ENCODE measurements at places on chromosomes 11 and 22.

DNA sequence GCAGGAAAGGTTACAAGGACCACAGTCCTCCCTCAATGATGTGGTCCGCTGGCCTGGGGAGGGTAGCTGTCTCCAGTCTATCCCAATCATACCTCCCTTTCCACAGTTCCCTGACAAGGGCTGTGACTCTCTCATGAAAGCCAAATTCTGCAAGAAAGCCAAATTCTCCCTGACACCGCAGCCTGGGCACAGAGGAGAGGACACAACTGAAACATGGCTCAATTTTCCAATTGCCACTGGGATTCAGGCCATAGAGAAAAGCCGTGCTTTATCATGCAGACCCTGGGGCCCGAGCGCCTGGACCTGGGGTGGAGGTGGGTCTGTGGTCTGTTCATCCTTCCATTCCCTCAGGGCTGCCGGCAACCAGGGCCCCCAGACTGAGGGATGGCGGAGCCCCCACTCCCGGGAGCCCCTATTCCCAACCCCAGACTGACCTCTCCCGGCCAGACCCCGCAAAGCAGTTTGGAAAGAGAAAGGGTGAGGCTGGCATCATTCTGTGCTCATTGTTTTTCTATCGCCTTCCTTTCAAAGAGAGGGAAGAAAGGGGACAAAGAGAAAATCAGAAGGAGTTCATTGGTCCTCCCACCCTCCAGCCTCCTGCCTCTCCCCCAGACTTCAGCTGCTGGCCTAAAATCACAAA, 239.5 kb downstream of the BUD13 start:
- no peak for DNase-seq

GRCh38 chr11:121241343-121242211, 51.0 kb upstream of the SC5D start:
- no peak for DNase-seq

DNA sequence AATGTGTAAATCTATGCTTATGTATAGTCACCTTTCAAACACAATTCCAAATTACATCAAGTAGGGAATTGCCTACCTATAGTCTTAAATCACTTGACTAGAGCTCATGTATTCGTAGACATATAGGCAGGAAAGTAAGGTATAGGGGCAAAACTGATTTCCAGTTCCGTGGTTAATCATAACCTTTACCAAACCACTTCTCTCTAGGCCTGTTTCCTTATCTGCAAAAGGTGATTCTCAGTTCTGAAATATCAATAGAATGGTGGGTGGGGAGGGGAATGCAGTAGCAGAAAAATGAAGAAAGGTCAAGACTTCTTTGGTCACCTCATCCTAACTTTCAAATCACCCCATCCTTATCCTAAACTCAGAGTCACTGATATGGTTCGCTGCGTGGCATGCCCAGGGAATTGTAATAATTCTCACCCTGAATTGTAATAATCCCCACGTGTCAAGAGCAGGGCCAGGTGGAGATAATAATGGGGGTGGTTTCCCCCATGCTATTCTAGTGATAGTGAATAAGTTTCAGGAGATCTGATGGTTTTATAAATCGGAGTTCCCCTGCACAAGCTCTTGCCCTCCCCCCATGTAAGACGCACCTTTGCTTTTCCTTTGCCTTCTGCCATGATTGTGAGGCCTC, 1.9 kb upstream of the ANO5 start:
- DNase-seq: no peak

- DNase-seq: peak; percentile 32
These were observed 12.9 kb upstream of the WT1 start for GRCh38 chr11:32448232-32448631.

DNA sequence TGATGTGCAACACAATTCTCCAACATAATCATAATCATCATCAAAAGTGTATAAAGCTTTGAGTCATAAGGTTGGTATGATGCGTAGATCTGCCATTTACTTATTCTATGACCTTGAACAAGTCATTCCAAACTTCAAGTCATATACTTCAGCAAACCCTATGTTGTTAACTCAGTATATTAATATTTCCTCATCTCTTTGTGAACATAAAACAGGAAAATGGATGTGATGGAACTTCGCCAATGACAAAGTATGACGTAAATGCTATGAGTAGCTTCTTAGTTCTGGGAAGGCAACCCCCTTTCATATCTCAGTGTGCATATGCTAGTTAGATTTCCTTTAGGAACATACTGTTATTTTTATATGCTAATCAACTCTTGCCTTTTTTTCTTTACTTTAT, 102.7 kb upstream of the ANO3 start:
- no peak for DNase-seq

DNA sequence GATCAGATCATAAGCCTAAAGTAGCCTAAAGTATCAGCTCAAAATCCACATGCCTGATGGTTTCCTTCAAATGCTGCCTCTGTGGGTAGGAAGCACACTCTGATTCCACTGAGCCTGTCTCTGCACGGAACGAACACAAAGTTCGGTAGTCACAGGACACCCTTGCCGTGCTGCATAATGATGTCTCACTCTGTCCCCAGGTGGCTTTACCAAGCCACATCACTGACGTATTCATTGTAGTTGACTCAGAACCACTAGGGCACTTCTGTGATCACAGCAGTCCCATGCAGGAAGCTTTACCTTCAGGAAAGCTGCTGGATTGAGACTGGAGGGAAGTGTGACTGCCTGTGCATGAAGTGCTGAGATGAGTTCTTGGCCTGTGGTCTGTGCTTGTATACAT, 147.7 kb downstream of the ATXN10 start:
- DNase-seq: no peak

DNA sequence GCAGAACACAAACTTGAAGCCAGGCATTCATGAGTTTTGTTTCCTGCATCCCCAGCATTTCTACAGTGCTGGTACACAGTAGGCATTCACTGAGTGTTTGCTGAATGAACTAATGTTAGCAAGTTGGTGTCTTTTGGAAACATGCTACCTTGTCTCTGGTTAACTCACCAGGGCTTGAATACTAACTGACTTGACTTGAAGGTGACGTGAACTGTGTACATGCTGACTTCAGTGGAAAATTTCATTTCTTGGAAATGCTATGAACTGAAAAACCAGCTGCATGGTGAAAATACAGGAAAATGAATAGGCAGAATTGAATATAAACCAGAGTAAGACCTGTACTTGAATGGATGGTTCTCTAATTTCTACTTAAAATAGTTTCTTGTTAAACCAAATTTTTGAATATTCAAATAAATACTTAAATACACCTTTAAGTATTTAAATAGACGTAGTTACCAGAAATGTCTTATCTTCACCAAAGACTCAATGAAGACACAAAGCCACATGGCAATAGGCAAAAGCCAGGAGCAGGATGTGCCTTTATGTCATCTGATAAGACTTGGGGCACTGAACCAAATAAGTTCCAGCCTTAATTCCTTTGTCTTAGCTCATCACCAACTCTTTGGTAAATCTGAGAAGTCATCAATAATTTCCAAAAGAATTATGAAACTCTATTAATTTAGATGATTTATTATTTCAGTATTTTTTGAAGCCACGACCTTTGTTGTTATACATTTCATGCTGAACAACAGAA, 39.7 kb upstream of the POU2AF2 start:
- DNase-seq: no peak

DNA sequence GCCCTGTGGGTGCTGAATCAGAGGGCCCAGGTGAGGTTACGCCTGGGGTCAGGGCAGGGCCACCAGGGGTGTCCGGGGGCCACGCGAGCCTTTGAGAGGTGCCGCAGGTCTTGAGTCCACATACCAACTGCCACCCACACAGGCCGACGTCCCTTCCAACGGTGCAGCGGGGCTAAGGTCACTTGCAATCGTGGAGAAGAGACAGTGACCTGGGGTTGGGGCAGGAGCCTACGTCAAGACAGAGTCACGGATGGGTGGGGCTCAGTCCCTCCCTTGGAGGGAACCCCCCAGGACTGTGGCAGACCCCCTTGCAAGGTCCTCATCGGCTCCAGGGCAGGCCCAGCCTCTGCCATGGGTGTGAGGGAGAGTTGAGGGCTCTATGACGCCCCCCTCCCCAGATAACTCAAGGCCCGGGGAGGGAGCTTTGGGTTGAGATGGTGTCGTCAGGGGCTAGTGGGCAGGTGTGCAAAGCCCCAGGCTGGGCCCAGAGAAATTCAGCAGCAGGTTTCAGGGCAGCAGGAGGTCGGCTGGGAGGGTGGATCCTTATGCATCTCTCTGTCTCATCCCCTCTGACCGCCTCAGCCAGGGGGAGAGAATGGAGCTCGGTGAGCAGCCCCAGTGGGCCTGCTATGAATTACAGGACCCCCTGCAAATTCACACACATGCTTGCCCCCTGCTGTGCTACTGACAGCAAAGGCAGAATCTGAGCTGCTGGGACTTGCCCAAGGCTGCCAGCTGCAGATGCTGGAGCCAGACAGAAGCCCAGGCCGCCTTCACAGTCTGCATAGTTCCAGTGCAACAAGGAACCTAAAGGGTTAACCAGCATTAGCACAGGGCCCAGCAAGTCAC, 60.0 kb downstream of the MYEOV start:
- DNase-seq: no peak

- no peak for DNase-seq
These were observed 20.7 kb upstream of the SUSD2 start for GRCh38 chr22:24160546-24160945.

DNA sequence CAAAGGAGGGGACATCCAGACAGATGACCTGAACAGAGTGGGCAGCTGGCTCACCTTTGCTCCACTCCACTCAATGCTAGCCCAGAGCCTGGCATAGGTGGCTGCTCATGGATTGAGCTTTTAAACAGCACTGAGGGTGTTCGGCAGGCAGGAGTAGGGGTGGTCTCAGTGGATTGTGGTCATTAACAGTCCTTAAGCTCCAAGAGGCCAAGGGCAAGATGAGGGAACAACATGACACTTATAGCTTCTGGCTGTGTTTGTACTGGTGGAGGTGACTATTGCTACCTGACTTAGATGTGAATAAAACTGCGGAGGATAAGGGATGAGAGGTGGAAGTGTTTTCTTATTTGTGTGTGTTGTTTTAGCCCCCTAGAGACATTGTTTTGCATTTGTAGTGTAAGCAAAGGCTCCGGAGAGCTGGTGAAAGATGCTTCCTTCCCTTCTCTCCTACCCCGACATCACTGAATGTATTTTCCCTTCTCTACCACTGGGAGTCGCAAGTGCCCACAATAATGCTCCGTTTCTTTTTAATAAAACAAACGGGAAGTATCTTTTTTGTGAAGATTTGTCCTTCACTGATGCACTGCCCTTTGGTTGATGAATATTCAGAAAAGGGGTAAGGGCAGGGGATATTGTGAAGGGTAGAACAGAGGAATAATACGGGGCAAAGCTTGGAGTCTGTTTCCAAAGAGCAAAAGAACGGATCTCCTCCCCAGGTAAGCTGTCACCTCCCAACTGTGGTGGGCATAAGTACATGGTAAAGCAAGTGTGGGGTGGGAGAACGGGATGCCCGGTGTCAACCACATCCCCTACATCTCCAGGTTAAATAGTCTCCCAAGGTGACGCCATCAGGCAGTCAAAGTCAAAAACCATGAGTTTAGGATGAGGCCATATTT, 27.5 kb upstream of the MTNR1B start:
- peak; percentile 82 for DNase-seq

DNA sequence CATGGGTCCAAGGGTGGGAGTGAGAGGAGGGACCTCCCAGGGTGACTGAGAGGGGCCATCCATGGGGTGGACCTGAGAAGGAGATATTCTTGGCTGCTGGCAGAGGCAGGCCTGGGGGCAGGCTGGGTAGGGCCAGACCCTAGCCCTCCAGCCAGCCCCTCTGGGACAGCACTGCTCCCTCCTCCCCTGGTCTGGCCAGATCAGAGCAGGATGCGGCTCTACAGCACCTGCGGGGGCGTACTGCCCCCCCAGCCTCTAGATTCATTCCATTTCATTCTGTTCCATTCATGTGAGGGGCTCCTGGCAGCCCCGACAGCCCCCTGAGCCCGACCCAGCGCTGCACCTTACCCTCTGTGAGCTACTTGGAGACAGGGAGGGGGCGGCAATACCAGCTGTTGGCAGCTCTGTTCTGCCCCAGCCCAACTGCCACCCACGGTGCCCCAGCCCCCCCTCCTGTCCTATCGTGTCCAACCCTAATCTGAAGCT, 34.3 kb upstream of the MYRF start:
- DNase-seq: no peak

- no peak for DNase-seq
These were observed 143.7 kb upstream of the SORL1-AS1 start for GRCh38 chr11:121596195-121597155.

- DNase-seq: no peak
These were observed 388 bp downstream of the HINFP start for GRCh38 chr11:119121811-119122124.

GRCh38 chr11:123085497-123085896, 23.6 kb upstream of the HSPA8 start:
- no peak for DNase-seq

- no peak for DNase-seq
These were observed 115.6 kb upstream of the B3GAT1 start for GRCh38 chr11:134527382-134528243.

DNA sequence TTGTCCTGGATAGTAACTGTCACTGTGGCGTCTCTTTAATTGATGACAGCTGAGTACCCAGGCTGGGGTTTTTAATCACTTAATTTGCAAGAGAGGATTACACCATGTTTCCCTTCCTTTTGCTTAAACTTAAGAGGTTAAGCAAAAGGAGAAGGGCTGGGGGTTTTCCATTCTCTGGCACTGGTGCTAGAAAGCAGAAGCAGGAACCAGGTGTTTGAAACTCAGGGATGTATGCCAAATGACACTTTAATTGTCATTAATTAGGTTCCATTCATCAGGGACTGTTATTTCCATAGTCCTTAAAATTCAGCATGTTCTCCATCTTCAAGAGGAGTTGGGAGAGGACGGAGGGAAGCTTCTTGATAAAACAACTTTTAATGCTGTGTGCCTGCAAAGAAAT, 746.2 kb downstream of the NELL1 start:
- no peak for DNase-seq

DNA sequence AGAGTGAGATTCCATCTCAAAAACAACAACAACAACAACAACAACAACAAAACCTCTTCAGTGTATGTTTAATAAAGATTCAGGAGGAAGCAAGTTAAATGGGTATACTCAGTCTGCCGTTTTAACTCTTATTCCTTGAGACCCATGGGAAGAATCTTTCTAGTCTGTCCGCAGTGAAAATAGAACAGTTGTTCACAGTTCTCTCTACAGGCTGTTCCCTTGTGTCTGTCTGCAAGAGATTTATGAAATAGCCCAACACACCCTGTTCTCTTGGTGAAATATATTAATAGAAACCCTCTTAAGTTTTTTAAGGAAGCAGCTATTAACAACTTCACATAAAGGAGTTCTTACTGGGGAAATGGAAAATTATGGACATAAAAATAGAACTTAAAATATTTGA, 682.2 kb upstream of the RAG2 start:
- DNase-seq: no peak

GRCh38 chr11:8749202-8749601, 66.6 kb downstream of the RPL27A start:
- DNase-seq: no peak

GRCh38 chr22:17130199-17130598, 9.0 kb upstream of the TMEM121B start:
- DNase-seq: peak; percentile 72

DNA sequence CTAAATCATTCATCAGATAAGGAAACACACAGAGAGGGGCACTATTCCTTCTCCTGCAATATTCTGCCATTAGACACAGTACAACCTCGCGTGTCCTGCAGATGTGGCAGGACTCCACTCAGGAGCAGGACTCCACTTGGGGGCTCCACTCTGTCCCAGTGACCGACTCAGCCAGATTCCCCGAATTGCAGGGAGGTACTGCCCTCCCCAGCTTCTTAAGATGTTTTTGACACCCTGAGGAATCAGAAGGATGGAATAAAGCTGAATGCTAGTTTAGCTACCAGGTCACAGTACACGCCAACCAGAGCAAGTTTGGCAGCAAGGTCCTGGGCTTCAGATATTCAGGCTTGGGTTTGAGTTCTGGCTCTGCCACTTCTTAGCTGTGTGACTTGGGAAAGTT, 99.3 kb upstream of the USP47 start:
- no peak for DNase-seq

GRCh38 chr11:121699801-121700200, 247.0 kb upstream of the SORL1-AS1 start:
- no peak for DNase-seq

All from DMS53 (cell line).